ENCODE measurements at places on chromosomes 12 and 14.

GRCh38 chr14:54617467-54617866 is 50.5 kb downstream of the SAMD4A start:
- peak; percentile 61 for DNase-seq

DNA sequence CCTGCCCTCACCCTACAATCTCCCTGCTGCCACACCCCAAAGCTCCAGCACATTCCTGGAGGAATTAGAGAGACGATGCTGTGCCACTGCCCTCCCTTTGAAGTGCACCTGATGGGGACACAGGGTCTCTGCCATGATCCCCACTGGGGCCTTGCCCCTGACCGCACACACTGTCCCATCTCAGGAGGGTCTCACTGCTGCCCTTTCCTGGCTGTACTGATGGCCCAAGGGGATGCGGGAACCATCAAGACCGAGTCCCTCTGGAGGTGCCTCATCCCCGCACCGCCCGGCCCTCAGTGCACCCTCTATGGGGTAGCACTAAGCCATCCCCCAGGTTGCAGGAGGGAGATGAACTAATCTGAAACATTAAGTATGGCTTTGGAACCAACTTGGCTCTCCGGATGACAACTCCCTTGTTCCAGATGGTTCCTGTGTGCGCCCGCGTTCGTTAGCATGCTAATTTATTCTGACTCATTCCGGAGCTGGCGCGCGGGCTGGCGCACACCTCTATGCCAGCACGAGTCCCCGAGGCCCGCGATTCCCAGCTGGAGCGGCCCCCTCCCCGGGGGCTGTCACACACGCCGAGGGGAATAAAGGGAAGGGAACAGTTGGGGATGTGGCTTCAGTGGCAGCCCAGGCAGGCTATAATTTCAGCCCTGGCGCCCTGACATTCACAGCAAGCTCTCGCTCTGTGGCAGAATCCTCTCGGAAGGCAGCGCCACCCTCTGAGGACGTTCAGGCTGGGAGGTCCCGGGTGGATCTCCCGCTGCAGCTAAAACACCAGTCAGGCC is 34.2 kb upstream of the C14orf180 start:
- no peak for DNase-seq

GRCh38 chr12:108980831-108981618 is 39.8 kb downstream of the SVOP start:
- no peak for DNase-seq

GRCh38 chr12:49369411-49370145 is 2.3 kb downstream of the SPATS2 start:
- peak; percentile 43 for DNase-seq

DNA sequence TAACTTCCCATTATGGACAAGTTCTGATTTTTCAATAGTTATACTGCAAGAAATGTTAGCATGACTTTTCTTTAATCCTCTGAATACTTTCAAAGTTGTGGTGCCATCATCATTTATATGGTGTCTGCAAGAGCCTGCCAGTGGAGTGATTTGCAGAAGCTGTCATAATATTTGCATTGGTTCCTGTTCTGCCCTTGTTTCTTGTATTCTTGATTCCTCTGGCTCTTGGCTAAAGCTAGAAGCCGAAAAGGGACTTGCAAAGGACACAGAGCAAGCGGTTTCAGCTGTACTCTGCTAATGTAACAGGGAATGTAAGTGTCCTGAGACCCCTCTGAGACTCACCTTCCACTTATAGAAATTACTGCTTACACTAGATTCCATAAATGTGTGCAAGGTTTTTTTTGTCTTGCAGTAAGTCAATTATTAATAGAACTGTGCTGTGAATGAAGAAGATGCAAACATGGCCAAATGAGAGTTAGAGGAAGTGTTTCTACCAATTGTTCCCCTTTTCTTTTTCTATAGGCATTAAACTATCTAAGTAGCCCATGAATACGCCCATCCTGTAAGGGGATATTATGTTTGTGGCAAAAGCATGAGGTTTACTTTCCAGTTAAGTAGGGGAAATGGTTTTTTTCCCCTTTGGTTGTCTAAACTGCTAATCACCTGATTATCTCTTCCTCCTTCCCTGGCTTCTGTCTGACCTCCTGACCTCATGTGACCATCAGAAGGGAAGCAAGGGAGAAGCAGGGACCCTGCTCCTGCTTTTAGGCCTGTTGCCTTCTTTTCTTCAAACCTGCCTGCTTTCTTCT is 5.3 kb downstream of the DYRK4 start:
- no peak for DNase-seq

DNA sequence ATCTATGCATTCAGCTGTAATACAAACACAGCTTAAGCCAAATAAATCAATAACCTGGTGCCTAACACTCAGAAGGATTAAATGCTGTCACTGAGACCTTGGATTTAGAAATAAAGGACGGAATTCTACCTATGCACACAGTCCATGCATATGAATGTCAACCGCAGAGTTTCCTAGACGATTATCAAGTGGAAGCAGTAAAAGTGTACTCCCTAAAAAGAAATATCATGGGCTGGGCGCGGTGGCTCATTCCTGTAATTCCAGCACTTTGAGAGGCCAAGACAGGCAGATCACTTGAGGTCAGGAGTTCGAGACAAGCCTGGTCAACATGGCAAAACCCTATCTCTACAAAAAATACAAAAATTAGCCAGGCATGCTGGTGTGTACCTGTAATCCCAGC is 188.2 kb upstream of the DYRK2 start:
- no peak for DNase-seq

Measured in activated CD4-positive, alpha-beta T cell treated with anti-CD3 and anti-CD28 coated beads, Interleukin-2, Interleukin-6, amounts not matched to agents 100 ng/mL and 50 ng/mL, durations not matched to agents 16 hours and 8 hours (primary cell).